ENCODE measurements at places on chromosomes 5 and 9. TPM values are rescaled to one million over a fixed set of nuclear protein-coding genes. Genes with fewer than 3 reads are reported as not detected.

The SOX30 gene
- 0.08 TPM for total RNA-seq

The ARHGEF28 gene
- 7.6 TPM for total RNA-seq

DNA sequence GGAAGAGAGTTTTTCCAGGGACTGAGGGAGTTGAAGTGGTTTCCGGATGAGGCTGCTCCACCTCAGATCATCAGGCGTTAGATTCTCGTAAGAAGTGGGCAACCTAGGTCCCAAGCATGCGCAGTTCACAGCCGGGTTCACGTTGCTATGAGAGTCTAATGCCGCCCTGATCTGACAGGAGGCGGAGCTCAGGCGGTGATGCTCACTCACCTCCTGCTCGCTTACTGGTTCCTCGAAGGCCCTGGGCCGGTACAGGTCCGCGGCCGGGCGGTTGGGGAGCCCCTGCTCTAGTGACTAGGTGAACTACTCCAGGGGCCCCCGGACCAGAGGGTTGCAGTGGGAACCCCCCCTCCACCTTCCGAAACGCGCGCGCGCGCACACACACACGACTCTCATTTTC, 997 bp upstream of the RNF130 start:
- no peak overlapping the region for H3K27ac ChIP-seq
- peaks cover 5% of the 10 kb centered on the region for H3K4me1 ChIP-seq
- H3K36me3 ChIP-seq, result no peaks in the 10 kb centered on the region

DNA sequence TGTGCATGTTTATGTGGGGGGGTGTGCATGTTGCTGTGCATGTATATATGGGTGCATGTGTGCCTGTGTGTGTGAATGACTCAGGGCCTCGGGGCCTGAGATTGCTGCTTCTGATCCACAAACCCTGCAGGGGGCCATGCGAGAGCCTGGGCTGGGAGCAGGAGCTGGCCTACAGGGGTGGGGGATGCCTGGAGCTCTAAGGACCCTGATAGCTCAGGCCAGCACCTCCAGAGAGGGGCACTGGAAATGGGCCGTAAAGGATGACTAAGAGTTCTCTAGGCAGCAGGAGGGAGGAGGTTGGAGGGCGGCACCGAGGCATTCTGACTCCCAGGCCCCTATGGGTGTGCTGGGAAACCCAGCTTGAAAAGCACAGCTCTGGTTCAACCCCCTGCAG, 6.9 kb upstream of the UBAC1 start:
- no peak overlapping the region for H3K4me3 ChIP-seq
- H3K27me3 ChIP-seq, result no peaks in the 10 kb centered on the region
- no peaks in the 10 kb centered on the region for H3K4me1 ChIP-seq
- DNase-seq, result no peak
- H3K27ac ChIP-seq, result no peak overlapping the region

DNA sequence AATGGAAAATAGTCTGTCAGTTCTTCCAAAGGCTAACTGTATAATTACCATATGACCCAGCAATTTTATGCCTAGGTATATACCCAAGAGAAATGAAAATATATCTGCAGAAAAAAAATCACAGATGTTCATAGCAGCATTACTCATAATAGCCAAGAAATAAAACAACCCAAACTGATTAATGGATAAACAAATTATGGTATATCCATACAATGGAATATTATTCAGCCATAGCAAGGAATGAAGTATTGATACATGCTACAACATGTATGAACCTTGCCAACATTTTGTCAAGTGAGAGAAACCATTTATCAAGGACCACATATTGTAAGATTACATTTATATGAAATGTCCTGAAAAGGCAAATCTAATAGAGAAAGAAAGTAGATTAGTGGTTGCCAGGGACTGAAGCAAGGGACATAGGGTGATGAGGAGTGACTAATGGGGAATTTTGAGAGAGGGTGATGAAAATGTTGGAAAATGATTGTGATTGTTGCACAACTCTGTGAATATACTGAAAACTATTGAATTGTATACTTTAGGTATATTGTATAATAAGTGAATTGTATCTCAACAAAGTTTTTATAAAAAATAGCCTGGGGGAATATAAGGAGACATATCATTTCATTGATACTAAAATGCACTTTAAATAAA, 114.4 kb downstream of the PBX3 start:
- no peaks in the 10 kb centered on the region for H3K4me1 ChIP-seq
- DNase-seq, result no peak
- no peaks in the 10 kb centered on the region for H3K27me3 ChIP-seq
- H3K36me3 ChIP-seq, result no peaks in the 10 kb centered on the region
- H3K4me3 ChIP-seq, result no peak overlapping the region

GRCh38 chr5:71924980-71925379, 182.3 kb upstream of the MAP1B start:
- no peaks in the 10 kb centered on the region for H3K4me1 ChIP-seq
- no peak overlapping the region for H3K27ac ChIP-seq
- no peaks in the 10 kb centered on the region for H3K36me3 ChIP-seq

GRCh38 chr9:26169708-26170107, 491.5 kb upstream of the TUSC1 start:
- no peaks in the 10 kb centered on the region for H3K4me1 ChIP-seq
- H3K4me3 ChIP-seq, result no peak overlapping the region
- no peaks in the 10 kb centered on the region for H3K36me3 ChIP-seq
- no peak for DNase-seq

DNA sequence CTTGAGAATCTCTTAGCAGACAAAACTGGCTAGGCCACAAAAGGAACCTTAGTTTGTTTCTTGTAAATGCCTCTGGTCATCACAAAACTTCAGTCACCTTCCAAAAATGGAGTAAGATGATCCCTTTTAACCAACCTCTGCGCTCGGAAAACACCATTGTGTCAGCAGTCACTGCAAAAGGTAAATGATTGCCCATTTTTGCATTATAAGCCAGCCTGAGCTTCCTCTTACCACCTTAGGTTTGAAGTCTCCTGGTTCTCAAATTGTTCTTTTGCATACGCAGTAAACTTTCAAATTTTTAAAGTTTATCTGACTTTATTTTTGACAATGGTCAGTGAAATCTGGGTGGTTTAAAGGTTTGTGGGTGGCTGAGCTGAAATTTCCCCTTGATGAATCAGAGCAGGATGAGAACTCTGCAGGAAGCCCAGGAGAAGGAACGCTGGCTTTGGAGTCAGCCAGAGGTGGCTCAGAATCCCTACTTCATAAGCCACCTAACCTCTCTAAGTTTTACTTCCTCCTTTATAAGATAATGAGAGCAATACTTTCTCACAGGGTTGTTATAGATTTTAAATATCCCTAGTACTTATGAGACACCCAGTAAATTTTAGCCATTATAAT, 131.4 kb downstream of the MED10 start:
- H3K27ac ChIP-seq, result no peak overlapping the region
- no peaks in the 10 kb centered on the region for H3K4me1 ChIP-seq
- H3K27me3 ChIP-seq, result no peaks in the 10 kb centered on the region

DNA sequence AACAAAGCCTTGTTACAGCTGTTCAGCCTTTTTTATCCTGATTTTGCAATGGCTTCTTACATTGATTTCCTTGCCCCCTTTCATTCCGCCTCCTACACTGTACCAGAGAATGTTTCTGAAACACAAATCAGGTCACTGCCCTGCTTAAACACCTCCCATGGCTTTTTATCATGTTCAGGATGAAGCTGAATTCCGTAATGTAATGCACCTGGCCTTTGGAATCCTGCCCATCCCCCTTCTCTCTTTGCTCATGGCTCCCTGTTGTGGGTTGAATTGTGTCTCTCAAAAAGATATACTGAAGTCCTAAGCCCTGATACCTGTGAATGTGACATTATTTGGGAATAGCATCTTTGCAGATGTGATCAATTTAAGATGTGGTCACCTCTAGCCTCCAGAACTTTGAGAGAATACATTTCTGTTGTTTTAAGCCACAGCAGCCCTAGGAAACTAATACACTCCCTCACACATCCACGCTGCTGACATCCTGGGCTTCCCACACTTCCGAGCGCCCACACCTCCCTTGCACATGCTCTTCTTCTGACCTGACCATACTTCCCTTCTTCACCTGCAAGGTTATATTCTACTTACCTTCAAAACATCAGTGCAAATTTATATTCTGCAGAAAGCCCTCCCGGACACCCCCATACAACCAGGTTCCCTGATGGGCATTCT, 101.2 kb downstream of the DNAH5 start:
- no peaks in the 10 kb centered on the region for H3K27me3 ChIP-seq
- H3K4me1 ChIP-seq, result no peaks in the 10 kb centered on the region
- H3K36me3 ChIP-seq, result no peaks in the 10 kb centered on the region

- no peak overlapping the region for H3K27ac ChIP-seq
- DNase-seq, result no peak
- no peaks in the 10 kb centered on the region for H3K36me3 ChIP-seq
- no peaks in the 10 kb centered on the region for H3K4me1 ChIP-seq
- H3K4me3 ChIP-seq, result no peak overlapping the region
These were observed 551.0 kb downstream of the KIF4B start for GRCh38 chr5:155564541-155564940.

- H3K27ac ChIP-seq, result peak overlapping the region; percentile 57
- DNase-seq, result peak; percentile 52
- H3K27me3 ChIP-seq, result no peaks in the 10 kb centered on the region
- H3K4me1 ChIP-seq, result no peaks in the 10 kb centered on the region
- H3K4me3 ChIP-seq, result no peak overlapping the region
- no peaks in the 10 kb centered on the region for H3K36me3 ChIP-seq
These were observed 110.7 kb upstream of the EFNA5 start for GRCh38 chr5:107781451-107781850.

The TAF11L5 gene
- total RNA-seq, result not detected

- no peaks in the 10 kb centered on the region for H3K4me1 ChIP-seq
- no peaks in the 10 kb centered on the region for H3K27me3 ChIP-seq
- no peak overlapping the region for H3K27ac ChIP-seq
- no peak overlapping the region for H3K4me3 ChIP-seq
- DNase-seq, result no peak
These were observed 62.1 kb upstream of the IL6ST start for GRCh38 chr5:56056875-56057274.

DNA sequence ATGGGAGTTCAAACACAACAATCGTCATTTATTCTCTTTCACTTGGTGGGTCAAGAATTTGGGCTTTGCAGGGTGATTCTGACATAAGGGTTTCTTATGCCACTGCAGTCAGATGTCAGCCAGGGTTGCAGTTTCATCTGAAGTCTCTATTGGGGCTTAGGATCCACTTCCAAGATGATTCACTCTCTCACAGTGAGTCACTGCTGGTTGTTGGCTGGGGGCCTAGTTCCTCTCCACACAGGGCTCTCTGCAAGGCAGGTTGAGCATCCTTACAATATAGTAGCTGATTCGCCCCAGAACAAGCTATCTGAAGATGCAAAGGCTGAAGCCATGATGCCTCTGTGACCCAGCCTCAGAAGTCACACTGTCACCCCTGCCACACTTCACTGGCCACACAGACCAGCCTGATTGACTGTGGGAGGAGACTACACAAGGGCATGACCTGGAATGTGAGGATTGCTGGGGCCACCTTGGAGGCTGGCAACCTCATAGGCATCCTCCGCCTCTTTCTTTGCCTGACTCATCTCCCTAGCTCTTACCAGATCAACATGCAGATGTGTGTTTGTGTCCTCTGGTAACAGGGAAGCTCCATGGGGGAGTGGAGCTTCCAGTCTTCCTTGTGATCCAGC, 4.5 kb upstream of the CARD19 start:
- H3K27ac ChIP-seq, result no peak overlapping the region
- H3K36me3 ChIP-seq, result no peaks in the 10 kb centered on the region
- peak; percentile 28 for DNase-seq
- no peak overlapping the region for H3K4me3 ChIP-seq

The OR1Q1 gene
- total RNA-seq, result not detected
